Endothelial cell of coronary artery (primary cell): ENCODE measurements at places on chromosomes 3 and 15. TPM values are rescaled to one million over a fixed set of nuclear protein-coding genes. Genes with fewer than 3 reads are reported as not detected.

Gene LRTM1
- total RNA-seq, result not detected in 2 replicates

Gene VEPH1
- total RNA-seq, result 107 and 173 TPM in 2 replicates

Gene ZNF385D
- total RNA-seq, result 0.27 and 0.38 TPM in 2 replicates

Gene CHRD
- total RNA-seq, result 0.09 and 0.28 TPM in 2 replicates

Gene SEMA6D
- total RNA-seq, result 2.1 and 2.2 TPM in 2 replicates

Gene C3orf80
- total RNA-seq, result under 0.01 and 0.09 TPM in 2 replicates

Gene RLBP1
- not detected in 2 replicates for total RNA-seq

Gene CLDN16
- total RNA-seq, result under 0.01 TPM in 2 replicates

Gene GASK1A
- 0.38 TPM in 1 of 2 replicates, not detected in the other for total RNA-seq

Gene SLC22A13
- total RNA-seq, result 0.09 and 0.38 TPM in 2 replicates

Gene SUSD5
- total RNA-seq, result 1.9 and 4.4 TPM in 2 replicates

Gene STAB1
- 218 and 278 TPM in 2 replicates for total RNA-seq

Gene SLC41A3
- total RNA-seq, result 38.3 and 56.6 TPM in 2 replicates

Gene TPRG1
- 0.19 and 0.27 TPM in 2 replicates for total RNA-seq

Gene IL17RB
- not detected in 2 replicates for total RNA-seq

Gene ADPRH
- 2.5 and 4.1 TPM in 2 replicates for total RNA-seq

Gene GUCA1C
- total RNA-seq, result not detected in 2 replicates

Gene IFT57
- 40.8 and 44.1 TPM in 2 replicates for total RNA-seq

Gene C3orf62
- 0.81 and 2.0 TPM in 2 replicates for total RNA-seq

Gene UCN2
- 0.09 TPM in 1 of 2 replicates, not detected in the other for total RNA-seq

Gene SLC6A1
- 0.19 TPM in 1 of 2 replicates, not detected in the other for total RNA-seq

Gene ANKRD63
- 0.09 TPM in 2 replicates for total RNA-seq

Gene ACOX2
- 2.8 and 4.0 TPM in 2 replicates for total RNA-seq

Gene SCN5A
- total RNA-seq, result 3.7 and 4.9 TPM in 2 replicates

Gene BFSP2
- not detected in 2 replicates for total RNA-seq

Gene IL1RAP
- 4.9 and 28.1 TPM in 2 replicates for total RNA-seq

Gene NT5DC2
- total RNA-seq, result 61.9 and 80.4 TPM in 2 replicates

Gene IDH3A
- 27.4 and 27.7 TPM in 2 replicates for total RNA-seq

Gene SKOR1
- total RNA-seq, result under 0.01 and 0.09 TPM in 2 replicates

Gene HTD2
- total RNA-seq, result 3.8 and 5.5 TPM in 2 replicates

Gene ACKR4
- total RNA-seq, result 0.18 and 0.47 TPM in 2 replicates

Gene C15orf62
- total RNA-seq, result 0.63 and 0.66 TPM in 2 replicates

Gene ZNF35
- 12.3 and 15.3 TPM in 2 replicates for total RNA-seq

Gene CFAP100
- not detected in 2 replicates for total RNA-seq

Gene CD200R1
- not detected in 2 replicates for total RNA-seq

Gene CSTA
- total RNA-seq, result 0.66 TPM in 1 of 2 replicates, not detected in the other

Gene NR2E3
- 0.09 and 0.18 TPM in 2 replicates for total RNA-seq

Gene SLC26A6
- total RNA-seq, result 10.6 and 23.9 TPM in 2 replicates

Gene DUOXA2
- total RNA-seq, result not detected in 2 replicates

Gene THAP10
- total RNA-seq, result 1.1 and 1.3 TPM in 2 replicates

Gene CFAP92
- total RNA-seq, result 0.09 TPM in 1 of 2 replicates, not detected in the other

Gene RFT1
- total RNA-seq, result 13.9 and 17.1 TPM in 2 replicates

Gene PLSCR2
- total RNA-seq, result 0.18 TPM in 1 of 2 replicates, not detected in the other

Gene TMEM158
- total RNA-seq, result 5.6 and 12.4 TPM in 2 replicates
